Camera-type eye (tissue), 1 donor: ENCODE measurements at places on chromosomes 11 and 22. TPM values are rescaled to one million over a fixed set of nuclear protein-coding genes. Genes with fewer than 3 reads are reported as not detected.

SLC43A3 gene
- total RNA-seq = 19.0 TPM

CDKN1C gene
- total RNA-seq = 118 TPM

ZDHHC13 gene
- total RNA-seq = 31.4 TPM

SORL1 gene
- 34.2 TPM for total RNA-seq

OR2AG1 gene
- not detected for total RNA-seq
